Cardiac fibroblast (primary cell): ENCODE measurements at places on chromosomes 2 and 18.

- no peak for DNase-seq
Observed at GRCh38 chr2:233402789-233403188, 48.5 kb downstream of the DGKD start.

DNA sequence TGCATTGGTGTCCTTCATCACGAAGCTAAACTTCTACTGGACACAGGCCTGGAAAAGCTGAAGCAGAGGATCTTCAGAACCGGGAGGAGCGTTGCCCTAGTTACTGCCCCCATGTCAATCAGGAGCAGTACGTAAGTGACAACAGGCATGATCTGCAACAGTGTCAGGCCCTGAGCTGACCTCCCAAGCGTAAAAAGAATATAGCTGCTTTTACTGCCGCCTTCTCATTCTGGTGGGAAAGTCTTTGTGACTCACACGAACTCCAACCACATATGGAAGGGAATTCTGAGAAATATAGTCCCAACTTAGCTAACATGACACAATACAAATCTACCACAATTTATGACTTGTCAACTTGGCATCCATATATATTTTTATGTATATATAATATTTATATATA, 1007.7 kb upstream of the CDH2 start:
- no peak for DNase-seq

GRCh38 chr2:100107440-100107839, 35.0 kb downstream of the AFF3 start:
- DNase-seq: no peak

- no peak for DNase-seq
Observed at GRCh38 chr18:75790111-75790510, 362.6 kb upstream of the SMIM21 start.

DNA sequence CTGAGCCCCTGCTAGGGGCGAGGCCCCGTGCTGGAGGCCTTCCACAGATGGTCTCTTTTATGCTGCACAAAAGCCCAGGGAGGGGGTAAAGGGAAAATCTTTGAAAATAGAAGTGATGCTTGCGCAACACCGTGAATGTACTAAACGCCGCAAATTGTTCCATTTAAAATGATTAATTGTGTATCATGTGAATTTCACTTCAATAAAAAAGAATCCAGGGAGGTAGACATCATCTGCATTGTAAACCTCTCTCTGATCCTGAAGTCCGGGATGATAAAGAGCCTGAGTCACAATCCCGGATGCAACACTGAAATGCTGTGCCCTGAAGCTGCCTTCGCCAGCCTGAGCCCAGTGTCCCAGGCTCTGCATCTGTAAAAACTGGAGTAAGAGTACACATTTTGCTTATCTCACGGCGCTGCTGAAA, 107.7 kb upstream of the PPP1CB start:
- DNase-seq: peak; percentile 76

DNA sequence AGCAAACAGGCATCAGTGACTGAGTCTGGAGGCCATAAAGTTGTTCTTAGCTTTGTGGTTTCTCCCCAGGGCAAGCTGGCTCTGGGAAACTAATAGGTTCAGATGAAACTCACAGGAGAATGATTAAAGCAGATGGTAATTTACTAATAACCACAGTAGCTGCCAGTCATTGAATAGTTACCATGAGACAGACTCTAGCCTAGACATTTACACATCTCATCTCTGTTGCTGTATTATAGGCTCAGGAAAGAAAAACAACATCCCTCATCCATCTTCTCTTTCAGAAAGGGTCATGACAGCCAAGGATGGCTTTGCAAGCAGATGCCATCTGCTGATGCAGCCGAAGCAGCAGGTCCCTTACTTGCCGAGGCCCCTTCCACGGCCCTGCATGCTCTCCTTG, 314.0 kb upstream of the ID2 start:
- DNase-seq: no peak

- DNase-seq: no peak
Observed at GRCh38 chr18:79123948-79124347, 54.8 kb downstream of the ATP9B start.

DNA sequence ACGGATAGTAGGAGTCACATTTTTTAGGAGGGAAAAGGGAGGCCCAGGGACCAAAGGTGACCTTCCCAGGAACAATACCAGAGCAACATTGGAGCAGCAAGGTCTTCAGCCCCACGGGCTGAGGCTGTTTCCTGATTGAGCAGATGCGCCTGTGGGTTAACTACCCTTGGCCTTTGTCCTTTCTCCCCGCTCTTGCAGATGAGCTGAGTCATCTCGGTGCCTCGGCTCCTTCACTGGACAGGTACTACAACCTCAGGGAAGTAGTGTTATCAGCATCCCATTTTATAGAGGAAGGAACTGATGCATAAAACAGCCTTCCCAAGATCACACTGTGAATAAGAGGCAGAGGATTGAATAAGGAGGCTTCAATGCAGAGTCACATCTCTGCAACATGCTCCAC, 43.5 kb downstream of the DHRS9 start:
- no peak for DNase-seq

GRCh38 chr2:107436281-107436680, 390.4 kb upstream of the RGPD4 start:
- DNase-seq: no peak
